ENCODE measurements at places on chromosomes 1 and 21.

DNA sequence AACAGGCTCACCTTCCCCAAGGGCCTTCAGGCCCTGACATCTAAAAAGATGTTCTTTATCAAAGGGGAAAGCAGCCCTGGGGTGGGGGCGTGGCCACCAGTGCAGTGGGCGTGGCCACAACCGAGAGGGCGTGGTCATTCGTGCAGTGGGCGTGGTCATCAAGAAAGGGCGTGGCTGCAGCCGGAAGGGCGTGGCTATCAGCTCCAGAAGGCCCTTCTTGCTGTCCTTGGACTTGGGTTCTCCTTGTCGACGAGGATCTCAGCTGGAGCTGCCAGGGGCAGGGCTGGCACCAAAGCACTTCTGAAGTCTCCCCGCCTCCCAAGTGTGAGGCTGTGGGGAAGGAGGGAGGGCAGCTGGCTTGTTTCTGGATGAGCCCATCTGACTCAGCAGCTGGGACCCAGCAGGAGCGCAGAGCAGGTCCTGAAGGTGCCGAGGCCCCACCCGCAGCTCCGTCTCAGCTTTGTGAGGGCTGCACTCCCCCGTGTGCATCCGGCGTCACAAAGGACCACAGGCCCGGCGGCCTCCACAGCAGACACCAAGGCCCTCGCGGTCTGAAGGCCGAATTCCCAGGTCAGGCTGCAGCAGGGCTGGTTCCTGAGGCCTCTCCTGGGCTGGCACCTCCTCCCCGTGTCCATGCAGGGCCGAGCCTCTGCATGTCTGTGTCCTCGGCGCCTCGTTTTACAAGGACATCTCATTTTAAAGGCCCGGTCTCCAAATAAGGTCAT lies 12.8 kb downstream of the PDE9A start:
- DNase-seq, result no peak

DNA sequence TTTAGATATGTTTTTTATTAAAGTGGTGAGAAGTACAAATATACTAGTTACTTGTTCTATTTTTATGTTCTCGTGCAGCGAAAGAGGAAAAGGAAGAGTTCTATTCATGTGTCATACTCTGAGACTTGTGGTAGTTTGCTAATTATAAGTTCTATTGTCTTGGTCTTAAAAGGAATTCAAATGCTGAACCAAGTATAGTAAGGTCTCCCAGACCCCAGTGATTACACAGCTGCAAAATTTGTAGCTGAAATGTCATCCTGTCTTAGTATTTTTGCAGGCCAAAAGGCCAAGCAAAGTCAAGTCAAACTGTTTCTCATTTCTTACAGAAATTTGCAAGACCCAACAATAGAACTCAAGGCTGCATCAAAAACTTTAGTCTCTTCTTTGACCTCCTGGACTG lies 268.7 kb downstream of the CHRM3 start:
- no peak for DNase-seq

DNA sequence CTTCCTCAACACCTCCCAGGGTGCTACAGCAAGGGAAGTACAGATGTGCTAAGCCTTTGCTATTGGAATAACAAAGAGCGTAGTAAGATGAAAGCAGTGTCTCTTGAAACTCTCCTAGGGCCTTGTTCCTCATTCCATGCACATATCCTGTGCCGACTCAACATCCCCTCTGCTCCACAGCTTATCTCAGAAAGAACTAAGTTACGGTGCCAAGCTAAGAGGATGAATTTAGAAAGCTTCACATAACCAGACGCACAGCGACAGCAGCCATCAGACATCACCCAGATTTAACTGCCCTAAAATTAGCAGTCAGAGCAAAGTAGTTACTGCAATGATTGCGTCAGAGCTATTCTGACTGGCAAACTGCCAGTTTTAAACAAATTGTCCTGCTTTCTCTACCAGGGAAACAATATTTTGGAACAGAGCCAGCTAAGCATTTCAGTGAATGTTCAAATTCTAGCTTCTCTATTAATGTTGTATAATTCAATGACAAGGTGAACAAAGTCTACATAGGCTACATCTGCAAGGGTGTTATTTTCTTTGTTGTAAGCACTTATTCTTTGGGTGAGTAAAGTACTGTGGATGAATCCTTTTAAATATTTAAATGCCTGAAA lies 9.5 kb downstream of the SIPA1L2 start:
- no peak for DNase-seq

DNA sequence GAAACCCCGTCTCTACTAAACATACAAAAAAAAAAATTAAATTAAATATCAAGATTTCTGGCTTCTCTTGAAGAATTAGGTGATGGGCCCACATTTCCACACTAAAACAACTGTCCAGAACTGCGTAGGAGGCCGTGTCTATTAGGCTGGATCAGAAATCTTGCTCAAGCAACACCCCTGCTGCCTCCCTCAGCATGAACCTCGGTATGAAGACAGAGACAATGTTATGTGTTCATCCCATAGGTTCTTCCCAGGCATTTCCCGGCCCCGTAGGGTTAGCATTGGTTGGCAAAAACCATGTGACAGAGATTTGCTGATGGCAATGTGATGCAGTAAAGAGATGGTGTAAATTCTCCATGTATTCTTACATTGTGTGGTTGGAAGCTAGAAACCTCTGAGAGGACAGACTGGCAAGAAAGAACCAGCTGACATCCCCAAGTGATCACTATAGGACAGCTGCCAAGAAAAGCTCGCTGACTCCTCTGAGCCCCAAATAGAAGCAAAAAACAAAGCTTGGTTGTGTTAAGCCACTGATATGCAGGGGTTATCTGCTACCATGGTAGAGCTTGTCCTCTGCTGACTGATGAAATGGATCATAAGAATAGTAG lies 34.5 kb downstream of the EBNA1BP2 start:
- no peak for DNase-seq

- no peak for DNase-seq
These were observed 12.3 kb downstream of the IFI6 start for GRCh38 chr1:27659497-27660299.

GRCh38 chr1:205012391-205013140 lies 30.4 kb upstream of the CNTN2 start:
- no peak for DNase-seq

DNA sequence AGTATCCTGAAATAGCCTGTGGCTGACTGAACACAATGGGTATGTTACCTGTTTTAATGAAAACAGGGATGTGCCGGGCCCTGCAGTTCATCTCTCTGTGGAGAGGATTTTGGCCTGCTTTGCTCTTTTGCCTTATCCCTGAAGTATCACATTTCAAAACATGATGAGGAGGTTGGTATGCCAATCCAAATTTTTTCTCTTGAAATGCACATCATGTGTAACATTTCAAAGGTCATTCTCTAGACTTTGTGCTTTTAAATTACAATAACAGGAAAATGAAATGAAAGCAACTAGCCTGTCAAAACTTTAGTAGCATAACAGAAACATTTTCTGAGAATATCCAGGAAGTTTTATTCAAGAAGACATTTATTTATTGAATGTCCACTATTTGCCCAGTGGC lies 118.9 kb downstream of the SLC44A5 start:
- no peak for DNase-seq

DNA sequence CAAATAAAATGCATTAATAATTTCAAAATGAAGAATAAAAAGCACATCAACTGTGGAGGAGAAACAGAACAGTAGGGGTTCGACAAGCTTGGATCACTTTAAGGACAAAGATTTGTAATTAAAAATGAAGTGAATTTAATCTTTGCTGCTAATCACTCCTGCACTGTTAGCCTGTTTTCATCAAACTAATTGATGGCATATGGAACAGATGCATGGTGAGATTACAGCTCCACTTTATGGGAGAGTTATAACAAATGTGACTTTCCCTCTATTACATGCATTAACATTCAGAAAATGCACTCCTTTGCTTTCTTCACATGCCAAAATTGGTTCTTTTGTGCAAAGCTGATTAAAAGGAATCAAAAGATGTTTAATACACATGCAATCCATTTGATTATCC lies 207.2 kb upstream of the C21orf91 start:
- DNase-seq, result no peak

Measured in iPS DF 19.7 (cell line).